Left lung (tissue), 14 donors: ENCODE measurements at places on chromosomes 13 and 19. TPM values are rescaled to one million over a fixed set of nuclear protein-coding genes. Genes with fewer than 3 reads are reported as not detected.

DNA sequence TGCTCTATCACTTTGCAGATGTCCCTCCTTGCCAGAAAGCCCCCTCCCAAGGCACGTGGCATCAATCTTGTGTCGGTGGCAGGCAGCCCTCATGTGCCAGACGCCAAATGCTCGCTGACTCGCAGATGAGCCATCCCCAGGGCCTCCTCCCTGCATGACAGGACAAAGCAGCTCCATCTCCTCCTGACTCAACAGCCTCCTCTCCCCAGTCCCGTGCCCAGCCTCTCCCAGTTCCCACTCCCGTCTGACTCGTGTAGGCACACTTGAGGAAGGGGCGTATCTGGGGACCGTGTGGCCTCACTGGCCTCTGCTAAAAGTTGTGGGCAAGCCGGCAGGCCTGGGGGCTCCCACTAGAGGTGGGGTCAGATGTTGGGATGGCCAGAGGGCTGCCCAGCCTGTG, 133.6 kb downstream of the STK24 start:
- DNase-seq = no peak
- peaks cover 10% of the 10 kb centered on the region for H3K4me1 ChIP-seq
- no peak overlapping the region for H3K27ac ChIP-seq
- no peaks in the 10 kb centered on the region for H3K27me3 ChIP-seq
- no peak overlapping the region for H3K4me3 ChIP-seq

DNA sequence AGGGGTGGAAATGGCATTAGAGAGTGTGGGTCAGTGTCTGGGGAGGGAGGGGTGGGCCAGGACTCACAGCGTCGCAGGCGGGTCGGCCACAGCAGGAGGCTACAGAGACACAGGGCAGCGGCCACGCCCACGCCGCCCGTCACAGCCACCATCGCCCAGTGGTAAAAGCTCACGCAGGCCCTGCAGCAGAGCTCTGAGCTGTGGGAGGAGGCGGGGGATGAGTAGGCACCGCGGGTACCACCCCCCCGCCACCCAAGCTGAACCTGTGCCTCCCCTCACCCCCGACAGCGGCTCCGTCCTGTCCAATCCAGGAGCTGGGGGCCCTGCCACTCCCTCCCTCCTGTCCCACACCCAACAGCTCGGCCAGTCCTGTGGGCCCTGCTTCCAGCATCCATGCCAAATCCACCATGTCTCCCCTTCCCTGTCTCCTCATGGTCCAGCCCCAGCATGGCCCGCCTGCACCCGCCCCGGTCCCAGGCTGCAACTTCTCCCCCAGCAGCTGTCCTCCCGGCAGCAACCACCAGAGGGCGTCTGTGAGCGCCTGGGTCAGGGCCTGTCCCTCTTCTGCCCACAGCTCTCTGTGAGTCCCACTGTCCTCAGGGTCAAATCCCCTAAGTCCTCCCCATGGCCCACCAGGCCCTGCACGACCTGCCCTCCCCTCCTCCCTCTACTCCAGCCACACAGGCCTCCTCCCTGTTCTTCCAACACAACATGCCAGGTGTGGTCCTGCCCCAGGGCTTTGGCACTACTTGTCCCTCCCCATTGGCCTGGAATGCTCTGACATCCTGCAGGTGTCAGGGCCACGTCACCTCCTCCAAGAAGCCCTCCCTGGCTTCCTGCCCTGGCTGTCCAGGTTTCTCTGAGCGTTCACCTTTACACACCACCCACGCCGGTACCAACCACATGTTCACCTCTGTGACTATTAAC, 6.0 kb downstream of the TEKTIP1 start:
- no peak overlapping the region for H3K27ac ChIP-seq
- peaks cover 61% of the 10 kb centered on the region for H3K36me3 ChIP-seq
- peak; percentile 44 for DNase-seq
- H3K4me1 ChIP-seq = no peaks in the 10 kb centered on the region
- H3K27me3 ChIP-seq = no peaks in the 10 kb centered on the region

- peak; percentile 56 for DNase-seq
- no peaks in the 10 kb centered on the region for H3K27me3 ChIP-seq
- H3K36me3 ChIP-seq = no peaks in the 10 kb centered on the region
Observed at GRCh38 chr13:77919246-77919920, 752 bp upstream of the EDNRB start.

DNA sequence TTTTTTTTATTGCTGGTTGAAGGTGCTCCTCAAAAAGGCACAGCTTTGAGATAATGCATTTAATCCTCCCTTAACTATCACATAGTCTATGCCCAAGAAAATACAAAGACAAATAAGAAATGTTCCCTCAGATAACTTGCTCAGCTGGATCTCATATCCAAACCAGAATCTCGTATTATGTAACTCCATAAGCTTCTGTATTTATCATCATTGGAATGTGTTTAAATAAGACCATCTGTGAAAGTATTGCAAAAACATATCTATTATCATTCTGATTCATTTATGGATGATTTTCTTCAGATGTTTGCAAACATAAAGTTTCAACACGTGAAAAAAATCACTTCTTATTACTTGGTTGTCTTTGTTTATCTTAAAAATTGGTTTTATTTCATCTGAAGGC, 190.9 kb downstream of the IRS2 start:
- H3K27me3 ChIP-seq = no peaks in the 10 kb centered on the region
- DNase-seq = no peak
- H3K27ac ChIP-seq = no peak overlapping the region
- no peaks in the 10 kb centered on the region for H3K4me1 ChIP-seq

Gene KLF2
- total RNA-seq = 30.2 TPM
